ENCODE measurements at places on chromosomes 6 and 20.
A peak's percentile ranks its signal among the peaks of the same experiment; 100 is the strongest.

DNA sequence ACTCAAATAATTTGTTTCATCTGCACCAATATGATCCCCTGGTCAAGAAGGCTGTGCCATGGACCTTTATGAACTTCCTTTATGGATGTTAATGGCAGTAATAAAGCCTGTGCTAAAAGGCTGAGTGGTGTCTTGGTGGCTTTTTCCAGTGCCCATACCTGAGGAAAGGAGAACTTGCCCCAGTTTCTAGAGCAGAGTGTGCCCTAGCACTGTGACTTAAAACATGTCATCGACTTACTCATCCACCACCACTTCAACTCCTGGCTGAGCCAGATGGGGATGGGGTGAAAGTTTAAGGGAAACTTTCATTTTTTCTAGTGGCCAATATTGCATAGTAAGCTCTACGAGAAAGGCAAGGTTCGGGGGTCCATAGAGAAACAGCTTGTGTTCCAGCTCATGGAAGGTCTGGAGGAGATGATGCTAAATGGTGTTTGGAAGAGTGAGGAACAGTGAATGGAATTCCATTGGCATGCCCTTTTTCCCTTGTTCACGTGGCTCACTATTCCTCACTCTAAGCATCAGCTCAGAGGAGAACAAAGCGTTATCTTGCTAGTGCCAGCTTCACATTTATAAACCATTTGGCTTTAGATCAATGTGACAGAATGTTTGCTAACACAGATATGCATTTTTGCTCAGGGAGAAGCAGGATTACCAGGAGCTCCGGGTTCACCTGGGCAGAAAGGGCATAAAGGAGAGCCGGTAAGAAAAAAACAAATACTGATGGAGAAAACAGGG is 71.2 kb downstream of the COL19A1 start:
- no peak for DNase-seq

GRCh38 chr6:79425589-79426311 is 111.5 kb downstream of the LCA5 start:
- no peak for DNase-seq

DNA sequence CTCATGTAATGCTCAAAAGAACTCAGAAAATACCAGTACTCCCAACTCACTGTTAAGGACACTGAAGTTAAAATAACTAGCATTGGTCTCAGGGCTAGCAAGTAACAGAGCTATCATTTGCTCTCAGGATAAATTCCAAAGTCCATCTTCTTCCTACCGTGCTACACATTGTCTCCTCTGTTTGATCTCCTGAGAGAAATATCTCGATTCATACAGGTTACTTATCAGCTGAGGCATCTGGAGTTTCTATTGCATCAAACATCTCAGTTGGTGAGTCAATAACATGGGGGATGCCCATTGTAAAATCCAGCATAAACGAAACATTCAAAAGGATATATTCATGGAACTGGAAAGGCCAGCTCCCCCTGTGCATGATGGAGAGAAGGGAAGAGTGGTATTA is 147.4 kb downstream of the BACH2 start:
- DNase-seq = no peak

DNA sequence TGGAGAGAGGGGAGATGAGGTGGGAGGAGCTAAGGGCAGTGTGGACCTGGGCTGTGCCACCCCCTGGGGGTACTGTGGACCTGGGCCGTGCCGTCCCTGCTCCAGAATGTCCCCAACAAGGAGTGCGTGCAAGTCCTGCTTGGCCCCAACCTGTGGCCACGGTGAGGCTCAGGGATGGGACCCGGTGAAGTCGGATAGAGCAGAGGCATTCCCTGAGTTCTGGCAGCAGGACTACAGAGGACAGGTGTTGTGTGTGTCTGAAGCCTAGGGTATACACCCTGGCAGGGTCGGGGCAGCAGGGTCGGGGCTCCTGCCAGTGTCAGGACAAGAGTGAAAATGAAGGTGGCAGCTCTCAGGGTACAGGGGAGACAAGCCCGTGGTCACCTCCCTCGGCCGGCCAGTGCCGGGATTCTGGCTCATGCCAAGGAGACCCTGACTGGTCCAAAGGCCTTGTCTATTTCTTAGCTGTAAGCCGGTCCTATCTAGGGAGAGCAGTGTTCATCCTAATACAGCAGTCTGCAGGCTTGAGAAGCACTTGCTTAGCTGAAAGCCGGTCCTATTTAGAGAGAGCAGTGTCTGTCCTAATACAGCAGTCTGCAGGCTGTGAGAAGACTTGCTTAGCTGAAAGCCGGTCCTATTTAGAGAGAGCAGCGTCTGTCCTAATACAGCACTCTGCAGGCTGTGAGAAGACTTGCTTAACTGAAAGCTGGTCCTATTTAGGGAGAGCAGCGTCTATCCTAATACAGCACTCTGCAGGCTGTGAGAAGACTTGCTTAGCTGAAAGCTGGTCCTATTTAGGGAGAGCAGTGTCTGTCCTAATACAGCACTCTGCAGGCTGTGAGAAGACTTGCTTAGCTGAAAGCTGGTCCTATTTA is 95.9 kb downstream of the SMOC2 start:
- no peak for DNase-seq

DNA sequence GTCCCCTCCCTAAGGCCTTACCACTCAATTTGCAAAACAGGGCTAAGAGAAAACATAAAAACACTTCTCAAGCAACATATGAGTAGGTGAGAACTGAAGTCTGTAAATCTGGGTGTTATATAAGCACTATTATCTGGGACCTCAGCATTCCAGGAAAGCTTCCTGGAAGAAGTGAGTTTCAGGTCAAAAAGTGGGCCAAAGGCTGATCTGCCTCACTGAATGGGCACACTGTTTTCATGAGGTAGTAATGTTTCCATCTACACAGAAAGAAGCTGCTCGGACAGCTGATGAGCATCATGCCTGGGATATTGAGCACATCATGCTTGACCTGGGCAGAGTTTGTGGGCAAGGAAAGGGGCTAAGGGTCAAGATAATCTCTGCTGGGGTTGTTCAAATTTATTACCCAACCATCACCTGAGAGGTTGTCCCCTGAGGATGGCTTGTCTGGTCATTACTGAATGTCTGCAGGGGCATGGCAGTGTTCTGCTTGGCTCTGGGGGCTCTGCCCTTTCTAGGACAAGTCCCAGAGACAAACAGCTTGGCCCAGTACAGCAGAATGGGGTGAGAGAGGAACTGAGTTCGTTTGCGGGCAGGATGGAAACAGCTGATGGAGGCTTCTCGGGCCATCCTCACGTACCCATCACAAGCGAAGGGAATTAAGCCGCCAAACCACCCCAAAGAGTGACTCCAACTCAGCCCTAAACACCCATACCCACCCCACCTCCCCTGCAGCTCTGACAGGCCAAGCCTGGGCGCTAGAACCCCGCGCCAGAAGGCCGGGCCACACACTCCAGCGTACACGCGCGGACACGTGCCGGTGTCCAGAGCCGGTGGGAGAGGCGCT is 1.2 kb upstream of the SYNJ2 start:
- DNase-seq = no peak

DNA sequence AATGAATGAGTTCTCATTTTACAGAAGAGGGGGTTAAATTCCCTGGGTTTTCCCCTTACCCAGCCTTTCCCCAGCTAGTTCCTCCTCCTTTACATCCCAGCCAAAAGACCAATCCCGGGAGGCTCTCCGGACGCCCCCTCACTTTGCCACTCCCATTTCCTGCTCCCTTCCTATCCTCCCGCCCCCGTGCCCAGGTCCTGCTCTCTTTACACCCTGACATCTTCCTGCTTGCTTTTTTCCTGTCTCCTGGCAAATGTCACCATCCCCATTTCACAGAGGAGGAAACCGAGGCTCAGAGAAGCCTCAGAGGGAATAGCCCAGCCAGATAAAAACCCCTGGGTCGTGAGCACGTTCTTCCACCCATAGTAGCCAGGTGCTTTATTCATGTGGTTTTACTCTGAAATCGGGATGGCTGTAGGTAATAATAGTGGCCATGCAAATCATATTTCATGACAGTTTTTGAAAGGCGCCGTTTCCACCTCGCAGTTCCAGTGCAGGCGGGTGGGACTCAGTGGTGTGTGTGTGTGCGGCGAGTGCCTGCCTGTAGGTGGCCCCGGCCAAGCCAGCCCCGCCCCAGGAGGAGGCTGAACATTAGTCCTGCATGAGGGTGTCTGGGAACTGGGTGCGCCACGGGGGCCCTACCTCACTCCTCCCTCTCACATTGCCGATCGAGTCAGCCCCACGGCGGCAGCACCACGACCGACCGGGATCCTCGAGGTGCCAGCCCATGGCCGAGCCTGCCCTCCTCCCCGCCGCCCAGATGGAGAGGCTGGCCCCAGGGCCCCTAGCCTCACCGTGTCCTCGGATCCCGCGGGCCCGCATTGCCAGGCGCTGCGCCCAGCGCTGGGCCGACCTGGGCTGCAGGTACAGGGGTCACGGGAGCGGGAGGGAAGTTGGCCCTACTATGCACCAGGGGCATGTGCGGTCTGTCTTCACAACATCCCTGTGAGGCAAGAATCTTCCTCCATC is at the start of gene ARHGAP40:
Gene ARHGAP40 (plus strand): TSS at position 594 of the 969 bp plus-strand sequence.
- peak; percentile 53 for DNase-seq

DNA sequence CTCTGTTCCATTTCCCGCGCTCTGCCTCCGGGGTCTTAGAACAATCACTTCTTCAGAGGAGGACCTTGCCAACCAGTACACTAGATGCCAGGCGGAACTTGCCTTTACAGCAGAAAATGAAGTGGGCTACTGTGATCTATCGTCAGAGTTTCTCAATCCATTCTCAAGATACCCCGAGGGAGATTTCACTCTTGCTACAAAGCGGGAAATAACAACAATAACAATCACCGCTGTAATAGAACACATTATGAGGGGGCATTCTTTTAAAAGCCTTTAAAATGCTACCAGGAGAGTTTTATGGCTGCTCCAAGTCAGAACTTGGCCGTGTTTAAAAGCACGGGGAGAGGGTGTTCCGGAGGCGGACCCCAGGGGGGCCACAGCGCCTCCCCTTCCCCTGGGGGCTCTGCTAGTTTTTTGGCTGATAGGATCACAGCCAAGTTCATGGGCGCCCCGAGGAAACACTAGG is 617.0 kb upstream of the AGPAT4 start:
- DNase-seq = no peak

GRCh38 chr20:39528436-39528835 is 566.3 kb downstream of the DHX35 start:
- no peak for DNase-seq

- DNase-seq = no peak
Measured at GRCh38 chr6:25232479-25232878, 46.7 kb upstream of the CARMIL1 start.

GRCh38 chr6:116468293-116468692 is 7.1 kb downstream of the CALHM6 start:
- no peak for DNase-seq

DNA sequence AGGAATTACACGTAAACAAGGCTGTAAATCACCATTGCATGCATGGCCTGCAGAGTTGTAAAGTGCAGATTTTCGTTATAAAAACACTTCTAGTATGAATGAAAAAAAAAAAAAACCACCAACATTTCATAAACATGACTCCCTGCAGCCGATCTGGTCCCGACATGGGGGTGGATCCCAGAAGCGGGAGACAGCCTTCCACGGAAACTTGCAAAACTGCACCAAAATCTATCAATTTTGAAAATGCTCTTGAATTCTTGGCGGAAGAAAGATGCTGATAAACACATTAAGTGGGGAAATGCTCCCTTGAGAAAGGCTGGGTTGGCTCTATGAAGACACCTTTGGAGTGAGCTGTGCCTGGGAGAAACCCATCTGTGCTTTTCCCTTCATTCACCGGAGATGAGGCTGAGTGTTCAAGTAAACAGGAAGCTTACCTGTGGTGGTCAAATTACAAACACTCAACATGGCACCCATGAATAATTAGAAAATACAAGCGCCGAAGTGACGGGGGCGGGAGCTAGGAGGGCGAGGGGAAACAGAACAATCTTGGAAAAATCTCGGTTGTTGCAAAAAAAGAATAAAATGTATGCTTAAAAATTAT is 845 bp upstream of the ANKRD60 start:
- no peak for DNase-seq

DNA sequence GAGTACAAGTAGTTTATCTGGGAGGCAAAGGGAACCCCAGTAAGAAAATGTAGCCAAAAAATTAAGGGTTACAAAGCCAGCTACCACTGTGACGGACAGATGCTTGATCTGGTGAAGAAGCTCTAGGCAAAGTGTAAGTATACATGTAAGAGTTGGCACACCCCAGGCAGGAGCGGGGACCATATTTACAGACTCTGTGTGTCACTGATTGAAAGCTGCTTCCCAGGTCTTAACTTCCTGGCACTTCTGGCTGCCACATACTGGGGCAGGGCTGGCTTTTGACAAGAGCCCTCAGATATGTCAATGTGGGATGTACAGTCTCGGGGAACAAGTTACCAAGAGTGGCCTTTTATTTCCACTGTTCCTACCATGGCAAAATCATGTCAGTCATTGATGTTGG is 48.0 kb upstream of the BCLAF1 start:
- DNase-seq = no peak

GRCh38 chr20:5484926-5485325 is 168.2 kb upstream of the PROKR2 start:
- DNase-seq = no peak

GRCh38 chr6:91428296-91428695 is 841.4 kb upstream of the MAP3K7 start:
- DNase-seq = no peak
